GM12865 (cell line): ENCODE measurements at places on chromosomes 13 and 19.
A peak's percentile ranks its signal among the peaks of the same experiment; 100 is the strongest.

DNA sequence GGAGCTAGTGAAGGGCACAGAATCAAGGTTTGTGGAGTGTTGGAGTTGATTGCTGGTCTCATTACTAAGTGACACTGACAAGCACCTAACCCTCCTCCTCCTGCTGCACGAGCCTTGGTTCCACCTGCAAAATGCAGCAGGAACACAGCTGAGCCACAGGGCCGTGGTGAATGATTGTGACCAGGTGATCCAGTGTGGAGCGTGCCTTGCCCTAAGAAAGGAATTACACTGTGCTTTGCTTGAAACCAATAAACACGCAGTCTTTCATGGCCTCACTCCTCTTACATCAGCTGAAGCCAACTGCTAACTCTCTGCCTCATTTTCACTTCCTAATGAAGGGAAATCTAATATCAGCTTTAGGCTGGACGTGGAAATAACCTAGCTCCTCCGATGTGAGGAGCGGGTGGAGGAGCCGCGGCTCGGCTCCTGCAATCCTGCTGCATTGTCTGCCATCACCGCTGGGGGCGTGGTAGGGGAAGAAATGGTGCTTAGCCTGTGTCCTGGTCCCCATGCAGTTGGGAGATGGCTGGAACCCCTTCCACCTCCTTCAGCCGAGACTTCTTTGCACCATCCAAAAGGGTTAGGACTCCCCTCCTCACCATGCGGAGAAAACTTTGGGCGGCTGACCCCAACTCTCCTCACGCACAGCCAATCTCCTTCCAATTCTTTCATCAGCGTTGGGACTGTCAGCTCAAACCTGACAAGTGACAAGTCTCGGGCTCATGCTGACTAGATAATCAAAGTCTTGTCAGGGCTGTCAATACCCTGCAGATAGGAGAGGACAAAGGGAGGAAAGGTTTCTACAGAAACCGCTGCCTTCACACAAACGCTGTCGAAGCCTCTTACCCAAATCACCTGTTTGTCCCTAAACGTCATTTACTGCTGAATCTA, 427.9 kb downstream of the ZNF536 start:
- no peak for DNase-seq

GRCh38 chr13:57286511-57287098, 119.6 kb downstream of the PRR20E start:
- DNase-seq: no peak

GRCh38 chr13:34452831-34453230, 489.2 kb upstream of the NBEA start:
- no peak for DNase-seq

DNA sequence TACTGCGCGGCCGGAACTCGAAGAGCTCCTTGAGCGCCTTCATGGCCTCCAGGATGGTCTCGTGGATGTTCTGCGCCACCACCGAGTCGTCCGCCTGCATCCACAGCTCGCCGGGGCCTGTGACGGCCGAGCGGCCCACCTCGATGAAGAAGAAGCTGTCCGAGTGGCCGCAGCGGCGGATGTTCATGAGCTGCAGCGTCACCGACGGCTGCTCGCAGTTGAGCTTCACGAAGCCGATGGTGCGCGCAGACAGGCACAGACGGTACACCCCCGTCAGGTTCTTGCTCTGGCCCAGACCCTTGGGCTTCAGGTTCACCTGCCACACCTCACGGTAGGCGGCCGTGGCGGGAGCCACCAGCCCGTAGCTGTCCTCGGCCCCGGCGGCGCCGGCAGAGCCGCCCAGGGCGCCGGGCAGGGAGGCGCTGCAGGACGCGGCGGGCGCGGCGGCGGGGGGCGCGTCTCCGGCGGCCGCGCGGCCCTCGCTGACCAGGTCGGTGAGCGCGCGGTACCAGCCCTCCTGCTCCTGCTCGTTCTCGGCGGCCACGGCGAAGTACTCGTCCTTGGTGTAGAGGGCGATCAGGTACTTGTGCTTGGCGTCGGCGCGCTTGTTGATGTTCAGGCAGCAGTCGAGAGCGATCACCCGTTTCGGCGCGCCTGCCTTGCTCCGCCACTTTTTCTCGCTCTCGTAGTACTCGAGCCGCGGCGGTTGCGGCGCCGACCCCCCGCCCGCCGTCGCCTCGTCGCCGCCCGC, 1.1 kb downstream of the IRS2 start:
- no peak for DNase-seq

- no peak for DNase-seq
These were observed 18.6 kb upstream of the LATS2 start for GRCh38 chr13:21079761-21080592.

GRCh38 chr13:44003481-44003880, 123.8 kb downstream of the LACC1 start:
- no peak for DNase-seq

DNA sequence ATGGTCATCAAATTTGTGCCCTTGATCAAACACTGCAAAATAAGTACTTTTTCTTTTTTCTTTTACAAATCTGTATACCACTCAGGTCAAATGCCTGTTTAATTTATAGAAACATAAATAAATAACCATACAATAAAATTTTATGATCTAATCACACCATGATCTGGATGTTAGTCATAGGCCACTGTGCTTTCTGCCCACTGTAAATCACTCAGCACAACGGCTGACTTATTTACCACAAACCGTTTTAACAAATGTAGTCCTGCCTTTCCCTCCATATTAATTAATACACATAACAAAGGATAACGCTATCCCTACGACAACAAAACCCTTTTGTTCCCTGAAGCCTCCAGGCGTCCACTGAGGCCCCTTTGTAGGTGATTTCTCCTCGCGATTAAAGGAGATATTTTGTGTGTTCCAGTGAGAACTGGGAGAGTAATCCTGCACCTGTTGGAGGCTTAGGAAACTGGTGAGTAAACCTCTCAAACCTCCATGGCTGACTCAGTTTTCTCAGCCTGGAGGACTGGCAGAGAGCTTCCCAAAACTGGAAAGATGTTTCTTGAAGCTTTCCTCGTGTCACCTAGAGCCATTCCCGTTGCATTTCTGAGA, 477.1 kb upstream of the SGCG start:
- DNase-seq: no peak

DNA sequence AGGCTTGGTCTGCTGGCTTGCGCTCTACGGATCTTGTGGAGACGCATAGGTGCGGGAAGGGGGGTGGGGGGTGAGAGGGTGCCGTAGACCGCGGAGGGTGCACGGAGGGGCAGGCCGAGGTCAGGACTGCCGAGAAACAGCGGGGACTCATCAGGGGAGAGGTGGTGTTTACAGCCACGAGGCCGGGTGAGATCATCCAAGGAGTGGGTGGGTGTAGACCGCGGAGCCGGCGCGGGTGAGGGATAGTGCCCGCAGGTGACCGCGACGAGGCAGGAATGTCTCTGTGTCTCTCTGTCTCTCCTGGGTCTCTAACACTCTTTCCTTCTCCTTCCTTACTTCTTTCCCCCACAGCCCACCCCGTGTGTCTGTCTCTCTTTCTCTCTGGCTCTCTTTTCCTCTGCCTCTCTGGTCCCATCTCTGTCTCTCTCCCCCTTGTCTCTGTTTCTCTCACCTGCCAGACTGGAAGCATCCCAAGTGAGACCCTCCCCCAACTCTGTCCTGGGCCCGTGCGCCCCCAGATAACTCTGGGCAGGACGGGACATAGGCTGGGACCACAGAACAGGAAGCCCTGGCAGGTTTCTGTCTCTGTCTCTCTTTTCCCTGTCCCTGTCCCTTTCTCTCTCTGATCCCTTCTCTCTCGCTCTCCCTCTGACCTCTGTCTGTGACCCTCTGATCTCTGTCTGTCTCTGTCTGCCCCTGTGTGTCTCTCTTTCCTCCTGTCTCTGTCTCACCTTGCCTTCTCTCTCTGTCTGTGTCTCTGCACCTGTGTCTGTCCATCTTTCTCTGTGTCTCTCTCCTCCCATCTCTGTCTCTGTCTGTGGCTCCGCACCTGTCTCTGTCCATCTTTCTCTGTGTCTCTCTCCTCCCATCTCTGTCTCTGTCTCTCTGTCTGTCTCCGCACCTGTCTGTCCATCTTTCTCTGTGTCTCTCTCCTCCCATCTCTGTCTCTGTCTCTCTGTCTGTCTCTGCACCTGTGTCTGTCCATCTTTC, 1.8 kb upstream of the KLK4 start:
- DNase-seq: no peak

DNA sequence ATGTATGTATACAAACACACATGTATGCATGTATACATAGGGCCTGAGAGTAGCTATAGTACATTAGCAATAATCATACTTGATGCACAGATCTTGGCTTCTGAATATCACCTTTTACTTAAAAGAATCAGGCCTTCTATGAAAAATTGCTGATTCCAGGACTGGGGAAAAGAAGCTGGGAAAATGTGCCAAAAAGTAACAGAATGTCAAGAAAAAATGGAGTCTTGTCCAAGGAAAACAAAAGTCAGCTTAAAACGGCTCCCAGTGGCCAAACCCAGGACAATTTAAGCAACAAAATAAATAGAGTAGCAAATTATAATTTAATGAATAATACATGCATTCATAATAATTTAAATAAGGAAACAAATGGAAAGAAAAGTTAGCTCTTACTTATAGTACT, 2104.9 kb downstream of the PCDH9 start:
- DNase-seq: no peak

GRCh38 chr19:5063873-5064645, 95.1 kb downstream of the KDM4B start:
- DNase-seq: no peak

DNA sequence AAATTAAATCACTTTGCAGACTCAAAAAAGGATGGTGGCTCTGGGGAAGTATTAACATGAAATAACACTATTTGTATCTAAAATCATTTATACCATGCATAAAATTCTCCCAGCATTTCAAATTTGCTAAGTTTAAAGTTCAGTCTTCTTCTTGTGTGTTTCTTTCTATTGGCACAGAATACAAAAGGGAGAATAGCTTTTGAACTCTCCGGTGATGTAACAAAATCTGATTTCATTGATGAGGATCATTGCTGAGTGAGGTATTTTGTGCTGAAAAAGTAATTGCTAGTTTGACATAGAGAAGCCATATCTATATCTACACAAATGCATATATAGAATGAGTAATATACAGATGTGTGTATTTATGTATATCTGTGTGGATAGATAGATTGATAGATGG, 174.8 kb downstream of the LACC1 start:
- no peak for DNase-seq

DNA sequence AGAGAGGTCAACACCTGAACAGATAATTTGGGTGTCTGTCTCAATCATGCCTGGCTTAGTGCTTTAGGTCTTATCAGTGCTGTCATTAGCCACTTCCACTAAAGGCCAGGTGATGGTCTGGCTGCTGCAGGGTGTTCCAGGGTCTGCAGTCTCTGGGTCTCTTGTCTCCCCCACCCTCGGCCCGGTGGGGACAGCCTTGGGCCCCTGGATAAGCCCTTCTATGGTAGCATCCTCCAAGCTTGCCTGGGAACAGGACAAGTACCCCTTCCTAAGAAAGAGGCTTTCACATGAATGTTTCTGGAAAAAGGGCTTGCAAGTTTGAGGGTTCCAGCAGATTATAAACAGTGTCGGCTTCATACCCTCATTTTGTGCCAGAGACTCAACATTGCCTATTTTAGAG, 29.3 kb upstream of the ZNF536 start:
- no peak for DNase-seq

GRCh38 chr13:80050252-80050651, 290.7 kb downstream of the SPRY2 start:
- no peak for DNase-seq

DNA sequence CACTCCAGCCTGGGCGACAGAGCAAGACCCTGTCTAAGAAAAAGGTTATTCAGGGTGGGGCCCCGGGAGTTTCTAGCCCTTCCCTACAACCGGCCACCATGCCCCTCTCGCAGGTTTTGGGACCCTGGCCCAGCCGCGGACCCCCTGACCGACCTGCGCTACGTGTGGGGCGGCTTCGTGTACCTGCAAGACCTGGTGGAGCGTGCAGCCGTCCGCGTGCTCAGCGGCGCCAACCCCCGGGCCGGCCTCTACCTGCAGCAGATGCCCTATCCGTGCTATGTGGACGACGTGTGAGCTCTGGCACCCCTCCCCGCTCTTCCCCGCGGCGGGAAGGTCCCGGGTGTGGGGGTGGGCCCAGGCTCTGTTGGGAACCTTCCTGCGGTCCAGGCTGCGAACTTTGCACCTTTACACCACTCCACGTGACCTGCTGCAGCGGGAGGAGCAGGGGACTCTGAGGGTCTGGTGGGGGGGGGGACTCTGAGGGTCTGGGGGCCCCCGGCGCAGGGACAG, 6.3 kb downstream of the ABCA7 start:
- no peak for DNase-seq

DNA sequence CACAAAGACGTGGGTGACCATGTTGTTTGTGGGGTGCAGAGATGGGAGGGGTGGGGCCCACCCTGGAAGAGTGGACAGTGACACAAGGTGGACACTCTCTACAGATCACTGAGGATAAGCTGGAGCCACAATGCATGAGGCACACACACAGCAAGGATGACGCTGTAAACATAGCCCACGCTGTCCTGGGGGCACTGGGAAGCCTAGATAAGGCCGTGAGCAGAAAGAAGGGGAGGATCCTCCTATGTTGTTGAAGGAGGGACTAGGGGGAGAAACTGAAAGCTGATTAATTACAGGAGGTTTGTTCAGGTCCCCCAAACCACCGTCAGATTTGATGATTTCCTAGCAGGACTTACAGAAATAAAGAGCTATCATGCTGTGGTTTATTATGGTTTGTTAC, 5.6 kb downstream of the KLK2 start:
- DNase-seq: peak; percentile 41

GRCh38 chr13:91203430-91203829, 144.1 kb upstream of the MIR17HG start:
- DNase-seq: no peak

- DNase-seq: no peak
These were observed 199.7 kb downstream of the IRS2 start for GRCh38 chr13:109586509-109587346.

- DNase-seq: peak; percentile 4
These were observed 5.1 kb downstream of the USE1 start for GRCh38 chr19:17220207-17220758.

- no peak for DNase-seq
These were observed 871.7 kb downstream of the DACH1 start for GRCh38 chr13:70995338-70995737.

GRCh38 chr13:106382534-106382933, 152.9 kb downstream of the EFNB2 start:
- no peak for DNase-seq

DNA sequence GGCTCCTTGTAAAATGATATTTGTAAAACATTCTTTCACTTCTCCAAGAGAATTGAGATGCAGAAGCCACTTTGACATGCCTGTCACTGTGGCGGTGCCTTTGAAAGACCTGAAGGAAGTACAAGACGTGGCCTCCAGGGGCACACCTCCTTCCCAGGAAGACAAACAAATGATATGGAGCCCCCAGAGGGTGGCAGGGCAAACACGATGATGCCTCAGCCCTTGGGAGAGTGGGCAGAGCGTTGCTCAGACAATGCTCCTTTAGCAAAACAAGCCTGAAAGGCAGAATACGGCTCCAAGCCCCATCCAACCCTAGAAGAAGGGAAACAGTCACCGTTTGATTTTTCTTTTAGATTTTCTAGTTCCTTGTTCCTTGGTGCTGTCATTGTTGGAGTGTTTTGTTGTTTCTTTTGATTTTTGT, 9.2 kb upstream of the ATP12A start:
- DNase-seq: peak; percentile 54

DNA sequence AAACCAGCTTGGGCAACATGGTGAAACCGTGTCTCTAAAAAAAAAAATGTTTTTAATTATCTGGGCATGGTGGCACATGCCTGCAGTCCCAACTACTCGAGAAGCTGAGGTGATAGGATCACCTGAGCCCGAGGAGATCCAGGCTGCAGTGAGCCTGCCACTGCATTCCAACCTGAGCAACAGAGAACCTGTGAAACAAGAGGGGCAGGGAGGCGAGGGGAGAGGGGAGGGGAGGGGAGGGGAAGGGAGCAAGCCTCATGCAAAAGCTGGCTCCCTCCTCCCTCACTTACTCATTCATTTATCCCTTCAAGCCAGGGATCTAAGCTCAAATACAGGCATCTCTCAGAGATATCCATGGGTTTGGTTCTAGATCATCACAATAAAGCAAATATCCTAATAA, 8.9 kb downstream of the ATP7B start:
- DNase-seq: no peak
